Stimulated activated naive CD8-positive, alpha-beta T cell treated with anti-CD3 and anti-CD28 coated beads, Interleukin-15, amount 100 ng/mL, for 72 hours (primary cell): ENCODE measurements at places on chromosomes 2 and 18.

GRCh38 chr2:129004485-129004884 is 685.8 kb upstream of the HS6ST1 start:
- DNase-seq = no peak

DNA sequence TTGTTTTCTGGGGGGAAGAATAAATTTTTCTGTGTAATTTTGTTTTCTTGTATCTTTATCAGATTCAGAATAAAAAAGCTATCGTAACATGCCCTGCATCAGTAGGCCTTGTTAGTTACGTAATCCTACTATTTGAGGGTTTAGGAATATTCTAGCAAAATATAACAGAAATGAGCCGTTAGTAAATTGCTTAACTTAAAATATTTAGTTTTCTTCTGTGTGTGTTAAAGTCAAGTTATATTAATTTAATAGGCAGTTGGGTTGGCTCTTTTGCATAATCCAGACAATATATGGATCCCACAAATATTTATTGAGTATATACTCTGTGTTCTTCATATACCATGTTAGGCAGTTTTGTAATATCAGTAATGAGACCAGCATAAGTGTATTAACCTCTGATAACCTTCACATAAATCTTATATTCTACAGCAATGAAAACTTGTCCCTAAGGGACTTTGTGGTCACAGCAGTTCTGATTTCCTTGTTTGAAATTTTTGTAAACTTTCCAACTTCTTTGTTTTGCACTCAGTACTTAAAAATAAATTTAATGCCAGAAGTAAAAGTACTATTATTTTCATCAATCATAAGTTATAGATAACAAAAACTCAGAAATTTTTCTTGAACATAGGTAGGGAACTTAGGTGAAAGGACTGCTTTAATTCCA is 151.9 kb downstream of the FMNL2 start:
- no peak for DNase-seq

DNA sequence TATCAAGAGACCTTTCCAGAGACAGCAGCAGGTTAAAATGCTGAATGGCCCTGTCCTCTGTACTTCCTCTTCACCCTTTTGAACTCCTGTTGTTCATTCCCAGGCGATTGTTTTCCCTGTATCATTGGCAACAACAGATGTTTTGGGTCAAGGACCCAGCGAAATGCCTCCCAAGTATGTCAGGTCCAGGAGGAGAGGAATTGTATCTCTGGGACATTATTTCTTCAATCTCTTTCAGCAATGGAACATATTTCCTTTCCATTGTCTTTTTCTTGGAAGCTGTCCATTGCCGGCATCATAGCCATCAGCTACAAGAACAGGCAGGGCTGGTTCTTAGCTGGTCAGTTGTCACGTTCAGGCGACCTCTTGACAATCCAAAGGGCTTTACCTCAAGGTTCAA is 76.2 kb downstream of the NRP2 start:
- DNase-seq = no peak

DNA sequence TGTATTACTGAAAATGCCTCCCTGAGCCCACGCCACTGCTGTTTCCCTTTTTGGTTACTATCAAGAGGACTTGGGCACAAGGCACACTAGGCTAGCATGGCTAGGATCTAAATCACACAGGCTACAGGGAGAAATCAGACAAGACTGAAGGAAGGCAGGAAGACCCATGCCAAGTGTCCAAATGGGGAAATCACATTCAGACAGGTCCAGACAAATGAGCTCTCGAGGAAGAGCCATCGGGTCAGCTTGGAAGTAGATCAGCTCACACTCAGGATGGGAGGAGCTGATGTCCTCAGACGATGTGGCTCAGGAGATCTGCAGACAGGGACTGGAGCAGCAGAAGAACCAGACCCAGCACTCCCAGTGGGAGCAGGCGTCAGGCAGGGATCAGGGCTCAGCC is 113.2 kb downstream of the COL6A3 start:
- DNase-seq = no peak

- no peak for DNase-seq
Measured at GRCh38 chr2:216246766-216247165, 125.5 kb downstream of the MARCHF4 start.
